ENCODE measurements at places on chromosomes 1 and 21.

DNA sequence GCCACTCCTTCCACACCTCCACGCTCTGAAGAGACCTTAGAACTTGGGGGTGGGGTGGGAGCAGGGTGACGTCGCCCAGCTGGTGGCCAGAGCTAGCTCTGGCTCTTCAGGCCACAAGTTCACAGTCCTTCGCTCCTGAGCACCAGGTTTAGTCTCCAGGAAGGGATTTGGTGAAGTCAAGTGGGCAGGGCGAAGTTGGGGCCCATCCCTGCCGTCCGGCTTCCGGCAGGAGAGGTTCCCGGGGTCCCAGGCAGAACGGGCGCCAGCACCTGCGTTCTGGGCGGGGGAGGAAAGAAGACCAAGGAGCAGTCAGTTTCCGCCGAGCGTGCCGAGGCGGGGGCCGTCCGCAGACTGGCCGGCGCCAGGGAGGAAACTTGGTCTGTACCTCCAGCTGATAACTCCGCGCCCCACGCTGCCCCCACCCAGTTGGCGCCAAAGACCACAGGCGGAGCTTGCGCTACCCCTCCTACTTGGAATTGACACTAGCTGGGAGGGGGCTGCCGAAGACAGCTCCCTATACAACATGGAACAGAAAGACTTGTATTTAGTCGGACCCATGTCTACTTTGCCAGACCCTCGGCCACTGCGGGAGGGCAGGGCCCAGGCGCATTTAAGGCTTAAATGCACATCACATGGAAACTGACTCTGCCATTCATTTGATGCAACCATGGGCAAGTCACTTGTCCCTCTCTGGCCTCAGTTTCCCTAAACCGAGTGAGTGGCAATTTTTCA is 995 bp downstream of the ID3 start:
- no peak for DNase-seq

GRCh38 chr1:24253571-24253970 is 65.6 kb upstream of the GRHL3 start:
- DNase-seq: no peak

DNA sequence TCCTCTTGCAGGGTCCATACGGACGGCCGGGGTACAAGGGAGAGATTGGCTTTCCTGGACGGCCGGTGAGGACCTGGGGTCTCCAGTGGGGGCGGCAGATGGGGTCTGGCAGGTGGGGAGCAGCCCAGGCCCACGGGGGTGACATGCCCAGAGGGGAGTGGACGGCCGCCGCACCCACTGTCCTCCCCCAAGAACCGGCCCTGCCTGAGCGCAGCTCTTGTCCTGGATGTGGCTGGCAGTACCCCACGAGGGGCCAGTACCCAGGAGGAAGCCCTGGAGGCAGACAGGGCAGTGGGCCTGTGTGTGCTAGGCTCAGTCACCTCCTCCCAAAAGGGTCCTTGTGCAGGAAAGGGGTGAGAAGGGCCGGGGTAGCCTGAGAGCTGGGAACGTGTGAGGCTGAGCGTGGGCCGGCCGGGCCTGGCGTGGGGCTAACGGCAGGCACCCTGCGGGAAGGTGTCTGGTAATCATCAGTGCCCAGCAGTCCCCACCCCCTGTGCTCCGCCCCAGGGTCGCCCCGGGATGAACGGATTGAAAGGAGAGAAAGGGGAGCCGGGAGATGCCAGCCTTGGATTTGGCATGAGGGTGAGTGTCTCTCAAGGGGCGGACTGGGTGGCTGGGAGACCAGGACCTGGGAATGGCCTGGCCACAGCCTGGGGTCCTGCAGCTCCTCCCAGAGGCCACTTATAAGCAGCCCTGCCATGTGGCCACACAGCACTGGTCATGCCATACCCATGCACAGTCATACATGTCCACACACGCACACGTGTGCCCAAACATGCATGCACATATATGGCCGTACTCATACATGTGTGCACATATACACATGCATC is 47.2 kb downstream of the SLC19A1 start:
- DNase-seq: no peak

- no peak for DNase-seq
These were observed 151.1 kb downstream of the LYPLAL1 start for GRCh38 chr1:219324629-219325367.

DNA sequence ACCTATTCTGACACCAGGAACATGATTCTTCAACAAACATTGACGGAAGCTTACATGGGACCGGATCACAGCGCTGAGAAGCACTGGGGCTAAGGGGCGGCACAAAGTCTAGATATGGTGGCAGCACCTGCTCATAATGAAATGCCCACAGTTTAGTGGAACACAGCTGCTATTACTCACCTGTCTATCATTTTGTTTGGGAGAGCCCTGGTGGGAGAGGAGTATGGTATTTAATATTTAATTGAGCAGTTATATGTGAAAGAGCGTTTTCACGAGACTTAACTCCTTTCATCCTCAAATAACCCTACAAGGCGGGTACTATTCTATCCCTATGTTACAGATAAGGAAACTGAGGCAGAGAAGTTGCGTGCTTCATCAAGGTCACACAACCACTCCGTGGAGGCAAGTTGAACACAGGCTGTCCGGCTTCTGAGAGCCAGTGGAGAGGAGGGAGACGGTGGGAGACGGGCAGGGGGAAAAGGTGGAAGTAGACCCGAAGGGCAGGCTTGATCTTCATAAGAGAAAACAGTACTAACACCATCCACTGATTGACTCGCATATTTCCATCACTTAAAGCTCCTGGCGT is 790 bp upstream of the TSNAX start:
- no peak for DNase-seq

- DNase-seq: no peak
These were observed 127.6 kb downstream of the MRPS6 start for GRCh38 chr21:34201001-34201400.

DNA sequence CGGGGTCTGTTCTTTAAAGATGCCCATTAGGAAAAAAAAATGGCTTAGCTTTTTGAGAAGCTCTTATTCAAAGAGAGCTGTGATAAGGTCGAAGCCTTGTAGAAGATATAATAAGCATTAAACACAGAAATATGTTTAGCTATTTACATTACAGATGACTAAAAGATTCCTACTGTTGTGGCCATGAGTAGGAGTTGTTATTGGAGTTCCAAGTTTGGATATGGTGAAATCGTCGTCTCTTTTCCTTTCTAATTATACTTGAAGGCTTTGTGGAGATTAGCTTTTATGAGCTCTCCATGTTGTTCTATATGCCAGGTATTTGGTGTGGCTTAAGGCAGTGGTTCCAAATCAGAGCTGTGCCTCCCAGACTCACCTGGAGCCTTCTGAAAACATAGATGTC is 79.9 kb upstream of the LAMC2 start:
- DNase-seq: no peak

GRCh38 chr1:96095849-96096612 is 625.6 kb upstream of the PTBP2 start:
- DNase-seq: no peak

DNA sequence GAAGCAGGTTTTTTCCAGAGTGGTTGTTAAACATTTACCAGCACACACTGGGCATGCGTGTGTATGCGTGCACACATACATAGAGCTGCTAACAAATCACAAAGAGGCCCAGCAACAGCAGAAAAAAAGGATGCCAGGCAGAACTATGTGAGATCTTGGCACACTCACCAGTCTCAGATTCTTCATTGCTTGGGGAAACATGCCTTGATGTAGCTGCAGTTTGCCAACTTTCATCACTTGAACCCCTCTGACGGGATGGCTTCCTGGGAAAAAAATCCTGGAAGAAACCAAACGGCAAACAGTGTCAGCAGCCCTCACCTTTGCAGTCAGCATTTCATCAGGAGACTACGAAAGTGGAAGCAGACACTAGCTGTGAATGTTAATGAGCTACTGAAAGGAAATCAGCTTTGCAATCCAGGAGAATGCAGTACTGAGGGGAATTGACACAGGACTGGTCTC is 609.1 kb downstream of the KIF26B start:
- DNase-seq: no peak

DNA sequence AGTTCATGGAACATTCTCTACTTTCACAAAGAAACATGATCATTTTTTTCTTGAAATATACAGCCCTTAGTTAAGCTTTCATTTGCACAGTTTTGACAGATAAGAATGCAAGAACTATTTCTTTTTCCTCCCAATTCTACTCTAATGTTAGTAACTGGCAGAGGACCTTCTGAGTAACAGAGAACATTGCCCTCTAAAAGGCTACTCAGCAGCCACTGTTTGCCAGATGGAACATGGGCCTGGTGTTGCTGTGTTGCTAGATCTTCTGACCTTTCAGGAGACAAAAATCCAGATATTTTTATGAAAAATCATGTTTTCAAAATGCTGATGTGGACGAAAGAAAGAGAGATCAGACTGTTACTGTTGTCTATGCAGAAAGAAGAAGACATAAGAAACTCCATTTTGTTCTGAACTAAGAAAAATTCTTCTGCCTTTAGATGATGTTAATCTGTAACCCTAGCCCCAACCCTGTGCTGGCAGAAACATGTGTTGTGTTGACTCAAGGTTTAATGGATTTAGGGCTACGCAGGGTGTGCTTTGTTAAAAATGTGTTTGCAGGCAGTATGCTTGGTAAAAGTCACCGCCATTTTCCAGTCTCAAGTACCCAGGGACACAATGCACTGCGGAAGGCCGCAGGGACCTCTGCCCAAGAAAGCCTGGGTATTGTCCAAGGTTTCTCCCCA is 2.9 kb upstream of the PRDX6 start:
- no peak for DNase-seq

DNA sequence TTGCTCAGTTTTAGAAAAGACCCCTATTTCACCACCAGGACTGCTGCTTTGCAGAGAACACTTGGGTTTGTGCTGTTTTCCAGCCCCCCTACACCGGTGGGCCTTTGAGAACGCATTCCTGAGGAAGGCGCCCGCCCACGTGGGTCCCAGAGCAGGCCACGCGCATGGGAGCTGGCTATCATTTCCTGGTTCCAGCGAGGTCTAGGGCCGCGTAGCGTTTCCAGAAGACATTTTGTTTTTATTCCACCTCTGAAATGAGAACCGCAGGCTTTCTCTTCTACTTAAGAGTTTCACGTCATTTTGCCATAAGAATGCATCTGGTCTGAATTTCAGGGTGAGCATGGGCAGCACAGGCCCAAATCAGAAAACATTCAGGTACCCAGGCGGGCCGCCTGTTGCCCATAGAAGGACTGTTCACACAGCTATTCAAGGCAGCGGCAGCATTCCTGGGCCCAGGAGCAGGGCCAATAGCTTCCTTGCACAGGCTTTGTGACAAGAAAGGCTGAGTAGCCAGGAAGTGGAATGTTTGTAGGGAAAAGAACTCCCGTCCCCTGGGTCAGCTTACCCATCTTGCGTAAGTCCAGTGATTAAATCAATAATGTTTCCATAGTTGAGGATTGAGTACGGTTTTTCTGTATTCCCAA is 1.4 kb upstream of the KLHL21 start:
- no peak for DNase-seq

DNA sequence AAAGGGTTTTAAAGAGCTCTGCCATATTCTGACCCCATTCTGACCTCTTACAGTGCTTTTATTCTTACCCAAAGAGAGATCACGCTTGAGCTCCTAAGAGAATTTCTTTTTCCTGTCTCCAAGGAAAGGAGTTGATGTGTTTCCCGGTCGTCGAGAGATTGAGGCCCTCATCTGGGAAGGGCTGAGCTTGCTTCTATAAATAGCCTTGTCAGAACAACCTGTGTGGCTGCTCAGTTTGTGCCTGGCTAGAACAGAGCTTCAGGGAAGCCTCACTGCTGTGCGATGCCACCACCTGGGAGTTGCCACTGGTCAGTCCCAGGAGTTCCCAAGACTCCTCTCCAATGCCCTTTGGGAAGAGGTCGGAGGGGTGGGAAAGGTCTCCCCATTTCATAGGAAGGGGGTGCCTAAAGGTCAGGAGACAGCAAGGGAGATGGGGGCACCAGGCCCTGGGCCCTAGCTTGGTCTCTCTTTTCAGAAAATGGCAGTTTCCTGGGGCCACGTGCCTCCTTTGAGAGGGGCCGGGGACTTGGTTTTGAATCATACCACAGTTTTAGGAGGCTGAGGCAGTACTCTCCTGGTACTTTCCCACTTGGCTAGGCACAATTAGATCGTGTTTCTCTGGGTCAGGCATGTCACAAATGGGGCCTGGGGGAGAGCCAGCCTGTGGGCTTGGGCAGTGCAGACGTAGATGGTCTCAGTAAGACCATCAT is 52.1 kb downstream of the EIF2D start:
- DNase-seq: no peak

- DNase-seq: no peak
These were observed 7.1 kb upstream of the NSUN4 start for GRCh38 chr1:46333300-46334029.

DNA sequence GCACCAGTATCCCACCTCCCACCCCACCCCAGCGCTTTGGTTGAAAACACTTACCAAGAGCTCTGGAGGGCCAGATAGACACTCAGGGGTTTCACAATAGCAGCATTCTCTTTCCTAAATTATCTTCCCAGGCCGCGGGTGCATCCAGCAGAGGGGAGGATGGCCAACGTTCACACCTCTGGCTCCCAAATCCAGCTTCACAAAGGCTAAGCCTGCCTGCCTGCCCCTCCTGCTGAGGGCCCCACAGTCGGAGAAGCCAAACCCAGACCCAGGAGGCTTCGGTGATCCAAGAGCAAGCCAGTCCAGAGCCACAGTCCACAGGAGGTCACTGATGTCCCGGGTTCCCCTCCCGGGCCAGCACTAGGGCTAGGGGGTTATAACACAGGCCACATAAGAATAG is 231.9 kb downstream of the TRABD2B start:
- no peak for DNase-seq

GRCh38 chr1:219587801-219588561 is 24.9 kb downstream of the ZC3H11B start:
- DNase-seq: no peak

- no peak for DNase-seq
These were observed 25.6 kb upstream of the JUN start for GRCh38 chr1:58809325-58810010.

DNA sequence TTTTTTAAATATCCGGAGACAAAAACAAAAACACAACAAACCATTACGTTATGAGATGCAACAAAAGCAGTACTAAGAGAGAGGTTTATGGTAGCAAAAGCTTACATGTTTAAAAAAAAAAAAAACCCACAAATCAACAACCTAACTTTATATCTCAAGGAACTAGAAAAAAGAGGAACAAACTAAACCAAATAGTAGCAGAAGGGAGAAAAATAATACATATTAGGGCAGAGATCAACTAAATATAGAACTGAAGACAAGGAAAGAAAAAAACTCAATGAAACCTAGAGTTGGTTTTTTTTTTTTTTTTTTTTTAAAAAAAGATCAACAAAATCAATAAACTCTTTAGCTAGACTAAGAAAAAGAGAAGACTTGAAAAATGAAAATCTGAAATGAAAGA is 34.9 kb downstream of the ZNF644 start:
- no peak for DNase-seq

All from activated T-cell treated with anti-CD3 and anti-CD28 coated beads for 24 hours (primary cell).